ENCODE measurements at places on chromosomes 7 and 10.

- DNase-seq: no peak
These were observed 63.2 kb upstream of the TOMM7 start for GRCh38 chr7:22885797-22886261.

DNA sequence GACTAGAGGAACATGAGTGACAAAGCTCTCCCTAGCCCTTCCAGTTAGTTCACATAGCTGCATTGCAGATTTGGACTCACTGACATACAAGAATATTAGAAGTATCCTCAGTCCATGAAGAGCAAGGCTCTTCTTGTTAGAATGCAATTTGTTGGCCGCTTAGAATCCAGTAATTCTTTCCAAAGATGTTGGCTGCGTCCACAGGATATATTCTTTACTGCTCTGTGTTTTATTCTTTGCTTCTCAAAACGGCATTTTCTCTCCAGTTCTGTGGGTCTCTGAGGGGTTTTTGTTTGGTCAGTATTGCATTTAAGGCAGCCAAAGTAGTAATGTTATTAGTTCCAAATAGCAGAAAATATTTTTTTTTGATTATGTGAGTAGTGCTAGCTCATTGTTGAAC lies 588.6 kb downstream of the DNAJB9 start:
- DNase-seq: no peak

GRCh38 chr7:27739301-27739908 lies 557 bp upstream of the TAX1BP1 start:
- peak; percentile 73 for DNase-seq

DNA sequence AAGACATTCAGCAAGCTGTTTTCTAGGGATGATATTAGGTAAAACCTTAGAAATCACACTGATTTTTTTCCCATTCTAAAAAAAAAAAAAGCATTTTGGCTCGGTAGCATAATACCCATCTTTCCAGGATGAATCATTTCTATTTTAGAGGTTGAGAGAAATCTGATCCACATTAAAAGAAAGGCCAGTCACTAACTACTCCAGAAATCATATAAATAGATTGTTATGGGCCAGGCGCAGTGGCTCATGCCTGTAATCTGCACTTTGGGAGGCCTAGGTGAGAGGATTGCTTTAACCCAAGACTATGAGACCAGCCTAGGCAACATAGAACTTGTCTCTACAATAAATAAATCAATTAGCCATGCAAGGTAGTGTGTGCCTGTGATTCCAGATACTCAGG lies 164.3 kb downstream of the BAMBI start:
- DNase-seq: no peak

DNA sequence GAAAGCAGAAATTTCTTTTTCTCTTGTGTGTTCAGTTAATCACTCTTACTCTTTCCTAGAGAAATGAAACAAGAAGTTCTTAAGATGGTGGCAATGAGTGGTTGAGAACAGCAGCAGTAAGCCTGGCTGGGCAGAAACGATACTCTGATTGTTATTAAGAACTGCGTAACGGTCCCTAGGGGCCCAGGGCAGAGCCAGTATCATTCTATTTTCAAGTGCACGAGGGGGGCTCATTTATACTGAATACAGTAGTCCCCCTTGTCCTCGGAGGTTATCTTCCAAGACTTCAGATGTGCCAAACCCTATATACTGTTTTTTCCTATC lies 64.9 kb downstream of the EEPD1 start:
- DNase-seq: no peak

GRCh38 chr10:24726626-24727025 lies 2.9 kb upstream of the ARHGAP21 start:
- peak; percentile 4 for DNase-seq

DNA sequence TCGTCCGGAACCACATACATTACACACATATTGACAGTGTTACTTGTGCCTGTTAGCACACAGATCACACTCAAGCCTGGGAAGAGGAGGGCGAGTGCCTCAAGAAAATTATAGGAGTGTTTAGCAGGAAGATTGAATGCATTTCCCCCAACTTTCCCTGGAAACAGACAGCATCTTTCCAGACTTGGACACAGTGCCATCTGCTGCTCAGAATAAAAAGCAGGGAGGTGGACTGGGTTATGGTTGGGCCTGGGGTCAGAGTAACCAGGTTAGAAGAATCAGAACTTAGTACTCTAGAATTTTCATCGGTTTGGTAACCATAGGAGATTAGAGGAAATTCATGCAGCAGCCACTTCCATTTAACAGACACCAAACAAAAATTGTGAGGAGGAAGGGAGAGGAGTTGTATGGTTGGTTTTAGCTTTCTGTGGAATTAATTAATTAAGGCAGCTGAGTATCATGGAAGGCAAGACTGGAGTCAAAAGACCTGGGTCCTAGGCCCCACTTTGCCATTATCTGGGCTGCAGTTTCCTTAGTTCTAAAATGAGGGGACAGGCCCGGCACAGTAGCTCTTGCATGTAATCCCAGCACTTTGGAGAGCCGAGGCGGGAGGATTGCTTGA lies 43.4 kb upstream of the OPTN start:
- DNase-seq: no peak

- no peak for DNase-seq
These were observed 131.1 kb upstream of the SHH start for GRCh38 chr7:155943251-155943899.

GRCh38 chr10:27982875-27983543 lies 15.9 kb downstream of the ODAD2 start:
- no peak for DNase-seq

DNA sequence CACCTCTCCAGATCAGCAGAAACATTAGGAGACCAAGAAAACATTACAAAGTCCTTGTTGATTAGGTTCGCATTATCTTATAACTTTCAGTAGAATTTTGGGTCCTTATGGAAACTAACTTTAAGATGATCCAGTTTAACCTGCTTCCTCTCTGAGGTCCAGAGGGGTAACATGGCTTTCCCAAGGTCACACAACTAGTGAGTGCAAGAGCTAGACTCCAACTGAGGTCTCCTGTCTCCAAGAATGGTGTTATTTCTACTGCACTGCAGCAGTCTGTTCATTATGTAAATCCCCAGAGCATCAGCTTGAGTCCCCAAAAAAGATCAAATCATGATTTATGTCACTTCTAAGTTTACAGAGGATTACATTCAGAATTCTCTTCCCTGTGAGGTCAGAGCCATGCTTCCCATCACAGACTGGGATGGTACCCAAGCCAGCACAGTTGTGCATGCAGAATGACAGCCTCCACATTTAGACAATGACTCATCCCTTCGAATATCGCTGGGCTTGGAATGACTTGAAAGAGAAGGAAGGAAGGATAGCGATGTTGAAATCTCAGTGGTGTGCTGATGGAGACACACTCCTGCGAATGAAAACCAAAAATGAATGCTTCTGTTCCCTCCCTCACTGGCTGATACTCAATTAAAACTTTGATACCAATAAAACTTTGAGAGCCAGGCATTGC lies 163.1 kb upstream of the PLXNA4 start:
- no peak for DNase-seq

DNA sequence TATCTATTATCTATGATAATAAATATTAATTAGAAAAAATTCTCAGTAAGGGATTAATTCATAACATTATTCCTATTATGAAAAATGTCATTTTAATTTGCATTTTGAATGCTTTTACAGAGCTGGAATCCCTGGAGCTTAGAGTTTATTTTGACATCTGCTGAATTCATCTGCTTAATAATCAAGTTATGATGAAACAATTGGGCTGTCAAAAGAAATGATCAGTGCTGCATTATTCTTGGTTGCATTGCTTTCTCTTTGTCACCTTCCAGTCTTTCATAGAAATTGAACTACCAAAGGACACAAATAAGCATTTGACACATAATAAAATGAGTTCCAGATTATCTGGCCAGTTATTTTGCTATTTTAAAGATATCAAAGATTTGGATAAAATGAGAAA lies 40.0 kb upstream of the MACC1 start:
- no peak for DNase-seq

DNA sequence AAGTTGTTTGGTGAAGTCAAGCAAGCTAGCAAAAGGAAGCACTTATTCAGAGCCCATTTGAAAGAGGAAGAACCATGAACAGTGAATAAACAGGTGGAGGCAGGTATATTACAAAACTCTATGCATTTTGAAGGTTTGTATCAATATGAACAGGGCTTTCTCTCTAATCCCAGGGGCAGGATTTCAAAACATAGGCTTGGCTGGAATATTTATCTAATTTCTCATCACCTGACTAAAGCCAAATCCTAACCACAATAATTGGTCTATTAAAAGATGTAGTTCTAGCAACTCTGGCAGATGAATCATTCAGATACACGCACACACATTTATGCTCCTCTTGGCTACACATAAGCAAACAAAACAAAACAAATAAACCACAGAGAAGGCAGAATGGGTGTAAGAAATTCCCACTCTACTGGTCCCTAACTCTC lies 554.4 kb downstream of the INHBA start:
- no peak for DNase-seq

DNA sequence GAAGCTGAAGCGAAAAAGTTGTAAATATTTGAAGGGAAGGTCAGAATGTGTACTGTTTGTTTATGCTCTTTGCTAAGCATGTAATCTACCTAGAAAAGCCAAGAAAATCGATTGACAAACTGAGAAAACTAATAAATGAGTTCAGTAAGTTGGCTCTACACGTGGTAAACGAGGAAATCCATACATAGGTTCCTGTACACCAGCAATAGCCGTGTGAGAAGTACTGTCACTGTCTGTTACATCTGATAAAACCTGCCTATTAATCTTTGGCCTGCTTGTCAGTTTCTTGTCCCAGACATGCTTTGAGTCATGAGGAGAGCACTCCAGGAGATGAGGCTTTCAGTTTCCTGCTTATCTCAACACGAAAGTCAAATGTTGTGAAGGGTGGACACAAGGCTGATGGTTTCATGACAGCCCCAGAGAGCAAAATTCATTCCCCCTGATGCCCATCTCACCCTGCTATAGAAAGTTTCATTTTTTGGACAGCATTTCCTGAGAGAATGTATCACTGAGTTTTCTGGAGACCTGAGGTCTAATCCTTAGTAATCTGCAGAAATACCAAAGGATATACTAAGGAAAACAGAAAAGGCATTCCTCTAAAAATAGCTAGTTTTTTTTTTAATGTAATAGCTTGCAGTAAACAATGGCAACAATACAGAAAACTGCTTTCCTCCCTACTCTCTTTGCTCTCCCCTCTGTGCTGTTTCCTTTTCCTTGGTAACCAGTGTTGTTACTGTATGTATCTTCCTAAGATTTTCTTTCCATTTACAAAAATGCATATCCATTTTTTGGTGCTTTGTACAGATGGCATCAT lies 18.8 kb downstream of the BMPR1A start:
- no peak for DNase-seq

- DNase-seq: peak; percentile 23
These were observed 117.3 kb downstream of the HIPK2 start for GRCh38 chr7:139660317-139661042.

DNA sequence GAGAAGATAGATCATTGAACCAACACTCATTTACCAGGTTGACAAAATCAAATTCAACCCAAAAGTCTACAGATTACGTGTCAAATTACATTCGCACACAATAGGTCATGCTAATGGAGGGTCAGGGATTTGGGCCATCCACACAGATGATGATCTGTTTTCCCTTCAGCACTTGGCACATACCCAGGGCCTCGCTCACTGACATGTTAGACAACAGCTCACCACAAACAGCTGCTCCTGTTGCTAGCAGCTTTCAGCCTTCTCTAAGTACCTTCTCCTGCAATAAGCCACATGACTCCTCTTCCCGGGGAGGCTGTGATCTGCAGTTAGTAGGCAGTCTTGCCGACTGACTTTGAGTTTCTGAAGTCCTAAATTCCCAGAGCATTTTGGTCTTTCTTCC lies 18.4 kb downstream of the NKX2-3 start:
- DNase-seq: peak; percentile 26

DNA sequence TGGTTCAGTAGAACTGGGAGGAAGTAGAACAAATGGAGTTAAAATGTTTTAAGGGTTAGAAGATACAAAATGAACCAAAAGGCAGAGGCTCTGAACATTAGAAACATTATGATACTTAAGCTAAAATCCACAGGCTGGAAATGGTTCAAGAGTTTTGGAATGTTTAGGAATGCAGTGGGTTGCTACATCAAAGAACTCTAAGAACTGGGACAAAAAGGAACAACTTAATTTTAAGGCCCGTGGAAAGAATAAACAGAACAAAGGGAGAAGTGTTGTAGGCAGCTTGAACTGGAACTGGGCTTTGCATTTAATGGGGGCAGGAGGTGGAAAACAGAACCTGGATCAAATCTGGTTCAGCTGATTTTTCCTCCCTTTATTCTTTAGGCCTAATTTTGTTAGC lies 3.5 kb upstream of the C7orf25 start:
- no peak for DNase-seq

GRCh38 chr7:156474241-156474743 lies 166.3 kb upstream of the RNF32 start:
- DNase-seq: no peak

DNA sequence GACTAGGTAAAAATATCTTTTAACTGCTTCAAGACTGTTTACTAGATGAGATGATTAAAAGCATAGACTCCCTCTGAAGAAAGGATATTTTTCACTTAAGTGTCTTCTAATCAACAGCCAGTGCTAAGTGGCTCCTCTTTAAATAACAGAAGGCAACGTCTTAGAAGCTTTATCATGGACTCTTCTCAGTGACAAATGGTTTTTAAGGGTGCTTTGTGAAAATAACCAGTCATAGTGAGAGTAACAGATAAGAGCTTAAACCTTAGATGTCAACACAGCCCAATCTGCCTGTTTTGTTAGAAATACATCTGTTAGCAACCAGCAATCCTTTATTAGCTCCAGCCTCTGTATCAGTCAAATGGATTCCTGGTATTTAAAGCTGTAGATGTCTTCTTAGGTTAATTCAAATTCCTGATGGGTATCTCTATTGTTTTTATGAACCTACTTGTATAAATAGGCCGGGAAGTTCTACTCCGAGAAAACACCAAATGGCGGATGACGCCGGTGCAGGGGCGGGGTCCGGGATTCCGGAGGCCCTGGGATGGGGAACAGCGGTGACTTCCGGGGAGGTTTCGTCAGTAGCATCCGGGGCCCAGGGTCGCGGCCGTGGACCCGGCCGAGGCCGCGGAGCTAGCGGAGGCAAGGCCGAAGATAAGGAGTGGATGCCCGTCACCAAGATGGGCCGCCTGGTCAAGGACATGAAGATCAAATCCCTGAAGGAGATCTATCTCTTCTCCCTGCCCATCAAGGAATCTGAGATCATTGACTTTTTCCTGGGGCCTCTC lies 285.4 kb downstream of the GPR37 start:
- no peak for DNase-seq

GRCh38 chr7:8785081-8785480 lies 351.7 kb downstream of the NXPH1 start:
- no peak for DNase-seq

GRCh38 chr10:50279489-50279888 lies 28.2 kb upstream of the ASAH2 start:
- DNase-seq: no peak

- DNase-seq: no peak
These were observed 169.7 kb downstream of the CACNA2D1 start for GRCh38 chr7:82273886-82274285.
